ENCODE measurements at places on chromosomes 7 and 10. TPM values are rescaled to one million over a fixed set of nuclear protein-coding genes. Genes with fewer than 3 reads are reported as not detected.

Gene ARHGEF35
- 3.6 TPM for total RNA-seq

Gene MYH16
- total RNA-seq, result not detected

Gene NFE2L3
- 71.7 TPM for total RNA-seq

Gene GCK
- total RNA-seq, result not detected

Gene GPR26
- not detected for total RNA-seq

Gene EGFR
- not detected for total RNA-seq

Gene TMEM273
- 11.2 TPM for total RNA-seq

Gene SAP25
- 20.9 TPM for total RNA-seq

Gene ASZ1
- not detected for total RNA-seq

Gene LLCFC1
- total RNA-seq, result not detected

Gene PRR15
- not detected for total RNA-seq

Gene CRHR2
- total RNA-seq, result not detected

Gene TAF3
- total RNA-seq, result 16.6 TPM

Gene PLXNA4
- 5.9 TPM for total RNA-seq

Gene PPP1R9A
- total RNA-seq, result not detected

Gene SFTPA1
- not detected for total RNA-seq
